Hindlimb muscle (tissue), 1 donor: ENCODE measurements at places on chromosomes 2 and 18. TPM values are rescaled to one million over a fixed set of nuclear protein-coding genes. Genes with fewer than 3 reads are reported as not detected.

Gene SLC5A7
- polyA plus RNA-seq = 0.06 TPM

Gene IL18R1
- 0.50 TPM for polyA plus RNA-seq

Gene TNFAIP6
- 9.0 TPM for polyA plus RNA-seq

DNA sequence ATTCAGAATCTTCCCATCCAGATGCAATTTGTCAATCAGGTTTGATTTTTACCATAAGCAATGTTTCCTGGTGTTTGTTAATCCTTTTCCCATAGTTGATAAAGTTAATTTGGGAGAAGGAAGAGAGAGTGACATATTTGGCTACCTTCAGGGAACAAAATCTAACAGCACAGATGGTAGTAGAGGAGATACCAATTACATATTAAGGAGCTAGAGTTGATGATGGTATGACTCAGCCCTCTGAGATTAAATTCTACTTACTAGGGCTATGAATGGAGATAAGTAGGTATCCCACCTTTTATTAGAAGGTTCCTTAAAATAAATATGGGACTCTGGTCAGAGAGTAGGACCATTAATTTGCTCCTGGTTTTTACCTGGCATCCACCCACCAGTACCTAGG is 139.7 kb downstream of the EHBP1 start:
- DNase-seq = no peak

DNA sequence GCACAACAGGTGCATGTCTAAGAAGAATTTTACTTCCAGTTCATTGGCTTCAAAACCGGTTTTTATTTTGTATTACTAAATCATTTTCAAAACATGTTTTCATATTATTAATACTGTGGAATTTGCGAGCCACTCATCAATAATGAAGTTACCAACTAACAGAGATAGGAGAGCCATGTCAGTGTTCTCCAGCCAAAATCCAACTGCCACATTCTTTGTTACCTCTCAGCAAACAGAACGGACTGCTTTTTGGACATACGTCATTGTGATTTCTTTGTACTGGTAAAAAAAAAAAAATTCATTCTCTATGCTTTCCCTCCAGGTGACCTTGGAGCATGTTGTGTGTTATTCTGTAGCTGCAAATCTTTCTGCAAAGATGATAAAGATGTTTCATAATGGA is 414.2 kb upstream of the MMADHC start:
- DNase-seq = no peak

DNA sequence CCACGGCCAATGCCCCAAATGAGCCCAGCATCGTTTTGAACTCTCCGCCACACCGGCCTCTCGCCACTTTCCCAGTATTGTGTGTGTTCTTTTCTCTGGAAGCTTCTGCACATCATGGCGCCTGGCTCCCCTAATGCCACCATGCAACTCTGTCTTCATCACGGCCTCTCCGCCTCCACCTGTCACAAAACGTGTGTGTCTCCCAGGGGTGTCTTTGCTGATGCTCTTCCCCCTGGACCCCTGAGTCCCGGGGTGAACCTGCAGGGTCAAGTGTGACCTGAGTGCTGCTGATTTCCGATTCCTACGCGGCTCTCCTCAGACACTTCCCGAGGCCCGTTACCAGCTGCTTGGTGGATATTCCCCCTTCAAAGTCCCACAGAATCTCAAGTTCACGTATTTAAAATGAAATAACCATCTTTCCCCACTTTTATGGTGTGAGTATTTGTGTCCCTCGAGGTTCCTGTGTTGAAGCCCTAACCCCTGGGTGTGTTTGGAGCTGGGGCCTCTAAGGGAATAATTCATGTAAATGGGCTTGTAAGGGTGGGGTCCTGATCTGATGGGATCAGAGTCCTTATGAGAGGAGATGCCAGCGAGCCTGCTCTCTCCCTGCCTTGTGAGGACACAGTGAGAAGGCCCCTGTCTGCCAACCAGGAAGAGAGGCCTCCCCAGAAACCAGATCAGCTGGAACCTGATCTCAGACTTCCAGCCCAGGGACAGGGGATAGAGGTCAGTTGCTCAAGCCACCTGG is 87.5 kb upstream of the PXDN start:
- DNase-seq = no peak
